SHP77 (cell line): ENCODE measurements at places on chromosomes 11 and 22.

GRCh38 chr11:123581651-123582399 lies 72.6 kb downstream of the SCN3B start:
- DNase-seq: no peak

- DNase-seq: no peak
Observed at GRCh38 chr11:19451609-19452008, 210.9 kb upstream of the E2F8 start.

DNA sequence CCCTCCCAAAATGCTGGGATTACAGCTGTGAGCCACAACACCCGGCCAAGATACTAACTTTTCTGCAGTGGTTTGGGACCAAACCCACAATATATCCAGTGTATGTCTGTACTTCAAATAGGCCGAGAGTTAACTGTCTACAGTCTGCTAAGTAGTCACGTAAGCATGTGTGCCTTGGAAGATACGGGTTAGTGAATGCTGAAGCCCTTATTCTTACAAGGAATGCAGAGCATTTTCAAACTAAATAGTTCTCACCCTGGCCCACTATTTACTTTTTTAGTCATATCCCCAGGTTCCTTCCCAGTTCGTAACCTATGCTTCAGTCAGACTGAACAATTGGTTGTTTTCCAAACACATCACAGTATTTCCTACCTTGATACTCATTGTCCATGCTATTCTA lies 176.0 kb downstream of the WNT11 start:
- no peak for DNase-seq

GRCh38 chr11:128630367-128631230 lies 43.2 kb upstream of the ETS1 start:
- peak; percentile 79 for DNase-seq

DNA sequence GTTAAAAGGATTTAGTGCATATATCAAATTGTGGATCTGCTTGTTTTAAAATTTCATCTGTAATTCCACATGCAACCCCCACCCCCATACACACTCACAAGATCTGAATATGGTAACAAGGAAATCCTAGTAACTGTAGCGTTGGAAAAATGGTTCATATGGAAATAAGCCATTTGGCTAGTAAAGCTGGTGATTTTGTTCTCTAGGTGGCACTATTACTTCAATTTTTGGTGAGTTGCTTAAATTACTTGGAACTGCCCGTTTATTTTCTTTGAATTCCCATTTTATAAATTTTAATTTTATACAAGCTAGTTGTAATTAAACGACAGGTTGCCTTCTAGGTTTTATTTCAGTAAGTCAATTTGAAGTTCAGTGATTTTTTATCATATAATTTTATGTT lies 5.3 kb downstream of the BDNF start:
- no peak for DNase-seq

DNA sequence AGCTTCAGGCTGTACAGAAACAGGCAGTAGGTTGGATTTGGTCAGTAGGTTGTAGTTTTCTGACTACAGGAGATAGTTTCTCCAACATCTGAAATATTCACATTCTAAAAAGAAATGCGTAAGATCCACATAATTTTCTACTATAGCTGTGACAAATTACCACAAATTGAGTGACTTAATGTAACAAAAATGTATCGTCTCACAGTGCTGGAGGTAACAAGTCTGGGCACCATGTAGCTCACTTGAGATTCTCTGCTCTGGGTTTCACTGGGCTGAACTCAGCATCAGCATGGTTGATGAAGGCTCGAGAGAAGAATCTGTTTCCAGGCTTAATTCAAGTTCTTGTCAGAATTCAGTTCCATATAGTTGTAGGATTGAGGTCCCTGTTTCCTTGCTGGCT lies 350.9 kb upstream of the CCDC179 start:
- DNase-seq: no peak

GRCh38 chr11:71310184-71310583 lies 57.8 kb upstream of the SHANK2 start:
- no peak for DNase-seq

GRCh38 chr11:32852207-32852606 lies 22.5 kb downstream of the PRRG4 start:
- no peak for DNase-seq

- DNase-seq: no peak
Observed at GRCh38 chr22:28414913-28415312, 264.7 kb downstream of the TTC28 start.

DNA sequence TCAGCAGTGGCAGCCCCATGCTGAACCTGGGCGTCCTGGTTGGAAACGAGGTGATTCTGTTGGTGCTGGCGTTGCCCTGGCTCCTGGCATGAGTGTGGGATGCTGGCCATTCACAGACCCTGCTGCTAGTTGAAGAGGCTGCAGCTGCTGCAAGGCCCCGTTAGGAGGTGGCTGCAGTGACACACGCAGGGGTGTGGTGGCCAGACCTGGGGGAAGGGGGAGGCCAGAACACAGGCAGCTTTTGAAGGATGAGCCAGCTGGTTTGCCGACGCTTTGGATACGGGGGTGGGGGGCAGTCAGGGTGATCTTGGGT lies 77.2 kb downstream of the MORC2 start:
- no peak for DNase-seq

DNA sequence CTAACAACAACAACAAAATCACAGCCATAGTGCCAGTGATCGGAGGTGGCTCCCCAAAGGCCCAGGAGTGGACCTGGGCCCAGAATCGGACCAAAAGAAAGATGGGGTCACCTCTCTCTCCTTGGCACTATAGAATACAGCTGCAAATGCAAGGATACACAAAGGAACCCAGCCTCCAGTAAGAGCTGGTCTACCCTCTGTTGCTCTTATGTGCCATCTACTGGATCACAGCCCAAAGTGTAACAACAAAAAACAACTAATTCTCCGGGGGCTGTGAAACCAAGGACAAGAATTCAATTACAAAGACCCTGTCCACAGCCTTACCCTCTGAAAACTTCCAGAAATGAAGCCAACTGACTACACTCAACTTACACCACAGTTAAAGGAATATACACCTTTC lies 21.6 kb downstream of the OR8G5 start:
- DNase-seq: no peak

DNA sequence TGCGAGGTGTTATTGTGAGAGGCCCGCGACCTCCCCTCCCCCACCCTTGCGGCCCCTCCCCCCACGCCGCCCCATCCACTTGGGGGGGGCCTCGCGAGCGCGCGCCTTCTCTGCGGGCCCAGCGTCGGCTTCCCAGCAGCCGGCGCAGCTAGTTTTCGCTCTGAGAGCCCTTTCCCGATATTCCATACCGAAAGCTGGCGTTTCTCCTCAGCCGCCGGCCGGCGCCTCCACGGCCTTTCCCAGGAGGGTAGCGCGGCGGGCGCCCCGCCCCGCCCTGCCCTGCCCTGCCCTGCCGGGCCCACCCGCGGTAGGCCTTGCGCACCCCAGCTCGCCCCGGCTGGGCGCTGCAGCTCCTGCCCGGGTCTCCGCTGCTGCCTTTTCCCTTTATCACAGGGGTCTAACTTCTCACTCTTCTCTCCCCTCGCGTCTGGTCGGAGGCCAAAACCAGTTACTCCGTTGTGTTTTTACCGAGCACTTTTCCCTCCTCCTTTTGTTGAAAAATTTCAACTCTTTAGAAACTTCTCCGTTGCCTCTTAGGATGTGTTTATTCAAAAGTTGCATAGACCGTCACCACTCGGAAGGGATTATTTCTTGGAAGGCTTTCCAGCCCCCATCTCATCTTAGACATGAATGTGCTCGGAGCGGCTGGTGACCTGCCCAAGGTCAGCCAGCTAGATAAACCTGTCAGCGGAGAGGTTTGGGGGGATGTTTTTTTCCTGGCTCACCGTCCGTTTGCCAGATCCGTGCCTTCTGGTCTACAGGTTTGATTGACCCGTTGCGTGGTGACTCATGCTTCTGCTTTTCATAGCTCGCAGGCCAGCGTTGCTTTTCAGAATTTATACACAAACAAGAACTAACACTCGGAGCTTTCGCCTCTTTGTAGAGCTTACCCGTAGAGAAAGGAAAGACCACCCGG lies 648 bp downstream of the PAFAH1B2 start:
- DNase-seq: peak; percentile 32

DNA sequence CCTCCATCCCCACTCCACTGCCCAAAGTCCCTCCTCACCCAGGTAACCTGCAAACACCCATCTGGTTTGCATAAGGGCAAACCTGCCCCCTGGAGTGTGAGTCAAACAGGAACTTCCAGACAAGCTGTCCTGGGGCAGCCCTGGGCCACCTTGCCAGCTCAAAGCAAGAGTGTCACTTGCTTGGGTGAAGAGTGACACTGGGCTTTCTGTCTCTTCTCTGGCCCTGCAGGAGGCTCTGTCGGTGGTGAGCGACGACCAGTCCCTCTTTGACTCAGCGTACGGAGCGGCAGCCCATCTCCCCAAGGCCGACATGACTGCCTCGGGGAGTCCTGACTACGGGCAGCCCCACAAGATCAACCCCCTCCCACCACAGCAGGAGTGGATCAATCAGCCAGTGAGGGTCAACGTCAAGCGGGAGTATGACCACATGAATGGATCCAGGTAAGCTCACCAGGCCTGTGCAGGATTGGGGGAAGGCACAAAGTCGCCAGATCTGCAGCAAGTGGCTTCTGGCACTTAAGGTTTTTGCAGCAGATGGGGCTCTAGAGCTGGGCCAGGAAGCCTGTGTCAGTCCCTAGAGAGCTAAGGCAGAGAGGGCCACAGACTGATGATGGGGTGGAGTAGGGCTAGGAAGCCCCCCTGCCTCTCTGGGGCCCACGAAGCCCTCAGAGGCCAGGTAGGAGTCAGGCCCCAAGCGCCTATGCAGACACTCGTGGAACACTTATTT lies 64.2 kb downstream of the FLI1 start:
- DNase-seq: no peak

DNA sequence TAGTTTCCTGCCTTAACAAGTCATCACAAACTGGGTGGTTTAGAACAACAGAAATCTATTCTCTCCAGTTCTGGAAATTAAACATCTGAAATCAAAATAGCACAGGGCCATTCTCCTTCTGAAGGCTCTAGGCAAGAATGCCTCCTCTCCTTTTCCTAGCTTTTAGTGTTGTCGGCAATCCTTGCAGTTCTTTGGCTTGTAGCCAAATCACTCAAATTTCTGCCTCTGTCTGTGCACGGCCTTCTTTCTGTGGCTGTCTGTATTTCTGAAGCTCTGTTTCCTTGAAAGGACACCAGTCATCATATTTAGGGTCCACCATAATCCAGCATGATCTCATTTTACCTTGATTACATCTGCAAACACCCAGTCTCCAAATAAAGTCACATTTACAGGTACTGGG lies 795.5 kb downstream of the METTL15 start:
- no peak for DNase-seq

GRCh38 chr22:39150848-39151215 lies 1.6 kb downstream of the CBX7 start:
- no peak for DNase-seq

GRCh38 chr22:20738394-20739089 lies 35.4 kb upstream of the SERPIND1 start:
- no peak for DNase-seq

- DNase-seq: no peak
Observed at GRCh38 chr11:33264926-33265325, 7.7 kb downstream of the HIPK3 start.

GRCh38 chr22:28728002-28728401 lies 13.6 kb downstream of the CHEK2 start:
- DNase-seq: no peak
